ENCODE measurements at places on chromosomes 5 and 9.

DNA sequence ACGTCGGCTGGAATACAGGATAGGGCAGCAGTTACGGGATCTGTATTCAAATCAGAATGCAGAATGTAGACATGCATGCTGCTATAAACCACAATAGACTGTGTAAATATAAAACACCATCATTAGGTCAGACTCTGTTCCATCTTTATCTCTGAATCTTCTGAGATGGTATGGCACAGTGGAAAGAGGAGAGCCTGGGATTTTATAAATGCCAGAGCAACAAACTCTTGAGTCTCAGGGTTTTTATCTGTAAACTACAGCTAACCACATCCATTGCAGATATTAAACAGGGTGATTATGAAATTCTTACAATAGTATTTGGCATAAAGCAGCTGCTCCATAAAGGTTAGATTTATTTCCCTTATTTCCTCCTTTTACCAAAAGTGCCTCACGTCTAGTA lies 108.7 kb downstream of the ZDHHC21 start:
- DNase-seq: no peak

DNA sequence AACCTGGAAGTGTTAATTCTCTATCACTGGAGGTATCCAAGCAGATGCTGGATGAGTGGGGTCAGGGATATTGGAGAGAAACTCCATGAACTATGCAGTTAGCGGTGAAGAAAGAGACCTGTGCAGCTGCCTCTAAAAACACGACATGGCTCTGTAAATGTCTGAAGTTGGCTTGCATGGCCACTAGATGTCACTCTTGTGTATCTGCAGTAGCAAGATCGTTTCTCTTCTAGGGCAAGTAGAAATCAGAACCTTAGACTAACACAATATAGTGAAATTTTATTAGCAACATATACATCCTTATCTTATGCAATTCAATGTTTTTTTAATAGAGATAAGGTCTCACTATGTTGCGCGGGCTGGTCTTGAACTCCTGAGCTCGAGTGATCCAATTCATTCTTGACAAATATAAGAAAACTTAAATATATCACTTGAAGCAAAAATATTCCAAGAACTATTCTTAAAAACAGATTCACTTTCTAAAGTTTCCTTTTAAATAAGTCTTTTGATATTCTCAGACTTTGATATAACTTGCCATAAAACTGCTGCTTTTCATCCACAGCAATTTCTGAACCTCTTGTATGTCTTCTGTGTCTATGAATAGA lies 2.9 kb downstream of the OR2S2 start:
- peak; percentile 46 for DNase-seq

GRCh38 chr9:3719286-3719685 lies 193.5 kb upstream of the RFX3 start:
- no peak for DNase-seq

GRCh38 chr5:95988094-95988493 lies 26.4 kb upstream of the ELL2 start:
- no peak for DNase-seq

- DNase-seq: no peak
Observed at GRCh38 chr5:17192191-17192590, 25.2 kb upstream of the BASP1 start.

DNA sequence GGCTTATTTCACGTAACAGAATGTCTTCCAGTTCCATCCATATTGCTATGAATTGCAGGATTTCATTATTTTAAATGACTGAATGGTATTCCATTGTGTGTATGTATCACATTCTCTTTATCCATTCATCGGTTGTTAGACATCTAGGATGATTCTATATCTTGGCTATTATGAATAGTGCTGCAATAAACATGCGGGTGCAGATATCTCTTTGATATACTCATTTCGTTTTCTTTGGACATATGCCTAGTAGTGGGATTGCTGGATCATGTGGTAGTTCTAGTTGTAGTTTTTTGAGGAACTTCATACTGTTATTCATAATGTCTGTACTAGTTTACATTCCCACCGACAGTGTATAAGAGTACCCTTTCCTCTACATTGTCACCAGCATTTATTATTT lies 460.5 kb downstream of the MAN2A1 start:
- no peak for DNase-seq

DNA sequence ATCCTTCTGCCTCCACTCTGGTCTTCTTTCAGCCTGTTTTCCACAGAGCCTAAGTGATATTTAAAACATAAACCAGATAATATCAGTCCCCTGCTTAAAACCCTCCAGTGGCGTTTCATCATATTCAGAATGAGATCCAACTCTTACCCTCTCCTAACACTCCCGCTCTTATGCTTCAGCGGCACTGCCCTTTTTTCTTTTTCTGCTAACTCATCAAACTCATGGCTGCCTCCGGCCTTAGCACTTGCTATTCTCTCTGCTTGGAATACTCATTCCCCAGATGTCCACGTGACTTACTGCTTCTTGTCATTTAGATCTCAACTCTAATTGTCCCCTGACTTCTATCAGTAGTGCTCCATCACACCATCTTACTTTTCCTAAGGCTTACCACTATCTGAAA lies 73.6 kb downstream of the PIP5K1B start:
- DNase-seq: peak; percentile 61

GRCh38 chr5:124801551-124801950 lies 55.1 kb upstream of the ZNF608 start:
- DNase-seq: no peak

DNA sequence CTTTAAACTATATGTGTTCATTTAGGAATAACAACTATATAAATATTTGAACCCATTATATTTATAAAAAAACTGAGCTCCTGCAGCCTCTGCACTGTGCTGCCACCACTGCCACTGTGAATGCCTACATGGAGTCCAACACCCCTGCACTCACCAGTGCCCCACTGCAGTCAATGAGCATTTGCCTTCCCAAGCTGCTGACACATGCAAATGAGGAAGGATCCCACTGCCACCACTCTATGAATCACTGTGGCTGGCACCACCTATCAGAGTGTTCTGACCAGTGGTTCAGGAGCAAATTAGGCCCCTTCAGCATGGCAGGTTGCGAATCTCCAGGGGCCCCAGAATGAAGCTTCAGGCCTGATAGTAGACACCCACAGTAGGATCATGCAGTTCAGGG lies 9.1 kb downstream of the IFNA5 start:
- DNase-seq: no peak

GRCh38 chr9:131739959-131740648 lies at the start of gene RAPGEF1:
TSS of gene RAPGEF1 (minus strand) at chr9:131740076. CDS start at chr9:131739830, 246 bp downstream.
- DNase-seq: peak; percentile 74

- no peak for DNase-seq
Observed at GRCh38 chr9:75390951-75391350, 302.6 kb downstream of the OSTF1 start.

DNA sequence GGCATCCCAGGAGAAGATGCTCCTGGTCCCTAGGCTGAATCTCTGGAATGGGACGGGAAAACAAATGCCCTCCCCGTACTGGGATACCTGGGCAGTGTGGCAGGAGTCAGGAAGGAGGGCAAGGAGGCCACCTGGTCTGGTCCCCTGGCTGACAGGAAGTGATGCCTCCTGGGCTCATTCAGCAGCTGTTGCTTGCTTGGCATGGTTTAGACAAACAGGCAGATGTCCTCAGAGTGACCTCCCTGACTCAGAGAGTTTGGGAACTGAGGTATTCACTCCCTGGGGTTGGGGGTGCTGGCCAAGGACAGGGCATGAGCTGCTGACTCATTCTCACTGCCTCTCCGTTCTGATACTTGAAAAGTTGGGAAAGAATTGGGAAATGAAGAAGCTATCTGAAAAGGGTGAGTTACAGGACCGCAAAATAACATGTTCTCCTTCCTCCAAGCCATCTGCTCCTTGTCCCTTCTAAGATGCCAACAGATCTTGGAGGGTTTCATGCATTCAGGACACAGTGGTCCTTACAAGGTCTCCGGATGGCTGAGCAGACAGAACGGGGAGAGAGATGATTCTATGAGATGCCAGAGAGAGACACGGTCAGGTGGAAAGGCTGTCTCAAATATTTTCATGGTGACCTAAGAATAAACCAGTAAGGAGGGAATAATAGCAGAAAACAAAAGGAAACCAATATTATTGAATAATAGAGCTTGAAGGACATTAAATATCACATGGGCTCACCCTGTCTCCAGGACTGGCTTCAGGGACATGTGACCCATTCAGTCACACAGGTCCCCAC lies 534.5 kb downstream of the BNC2 start:
- no peak for DNase-seq

DNA sequence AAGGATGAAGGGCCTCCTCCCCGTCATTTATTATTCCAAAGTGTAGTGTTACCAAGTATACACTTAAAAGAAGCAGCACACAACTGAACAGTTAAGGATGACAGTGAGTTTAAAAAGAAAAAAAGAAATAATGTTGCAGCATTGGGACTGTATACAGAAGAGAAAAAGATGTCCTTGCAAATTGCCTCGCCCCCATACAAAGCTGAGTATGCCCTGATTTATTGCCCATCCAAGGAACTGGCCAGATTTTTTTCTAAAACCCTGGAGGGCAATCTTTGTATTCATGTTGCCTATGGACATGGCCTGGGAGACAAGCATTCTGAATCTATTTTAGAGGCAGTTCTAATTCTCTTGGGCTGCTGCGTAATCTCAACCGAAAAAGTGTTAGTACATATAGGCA lies 182.7 kb upstream of the NR4A3 start:
- no peak for DNase-seq

GRCh38 chr9:89523948-89524347 lies 26.0 kb upstream of the SEMA4D start:
- no peak for DNase-seq

DNA sequence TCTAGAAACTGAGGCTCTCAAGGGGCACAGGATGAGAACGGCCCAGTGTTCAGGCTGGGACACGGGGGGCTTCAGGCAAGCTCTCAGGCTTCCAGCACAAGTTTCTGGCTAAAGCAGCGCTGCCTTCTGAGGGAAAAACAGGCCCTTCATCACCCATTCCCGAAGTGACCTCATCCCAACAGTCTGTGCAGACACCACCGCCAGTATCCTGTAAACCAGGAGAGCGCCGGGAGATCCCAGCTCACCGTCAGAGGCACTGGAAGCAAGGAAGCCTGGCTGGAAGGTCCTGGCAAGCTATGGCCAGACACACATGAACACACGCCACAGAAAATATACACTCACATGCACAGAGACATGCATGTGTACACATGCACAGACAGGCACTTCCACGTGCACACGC lies 8.8 kb downstream of the SLC12A7 start:
- DNase-seq: no peak

- peak; percentile 21 for DNase-seq
Observed at GRCh38 chr5:173324115-173325001, 3.9 kb downstream of the STC2 start.

DNA sequence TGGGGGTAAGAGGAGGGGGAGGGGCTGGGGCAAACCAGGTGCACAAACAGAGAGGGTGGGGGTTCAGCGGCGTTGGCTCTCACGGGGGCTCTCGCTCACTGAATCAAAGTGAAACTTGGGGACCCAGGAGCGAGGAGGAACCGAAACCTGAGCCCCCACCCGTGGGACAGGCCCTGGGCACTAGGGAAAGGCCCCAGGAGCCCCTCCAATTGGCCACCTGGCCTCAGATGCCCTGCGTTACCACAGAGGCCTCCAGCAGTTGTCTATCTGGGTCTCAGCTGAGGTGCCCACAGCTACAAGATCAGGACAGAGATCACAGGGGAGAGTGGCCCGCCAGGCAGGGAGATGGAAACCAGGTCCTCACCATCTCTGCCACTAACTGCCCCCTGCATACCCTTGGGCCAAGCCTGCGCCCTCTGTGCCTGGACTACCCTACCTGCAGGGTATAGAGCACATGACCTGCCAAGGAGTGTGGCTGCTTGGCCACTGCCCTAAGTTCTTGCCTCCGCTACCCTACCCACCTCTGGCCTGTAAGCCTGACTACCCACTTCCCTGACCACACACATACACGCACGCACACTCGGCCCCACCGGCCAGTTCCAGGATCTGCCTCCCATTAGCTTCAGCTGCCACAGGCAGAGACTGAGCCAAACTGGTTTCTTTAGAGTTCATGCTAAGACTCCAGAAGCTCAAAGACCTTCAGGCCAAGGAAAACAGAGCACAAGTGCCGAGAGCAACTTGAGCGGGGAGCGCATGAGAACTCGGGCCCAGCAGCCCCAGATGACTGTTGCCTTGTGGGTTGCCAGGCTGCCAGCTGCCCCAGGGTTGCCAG lies 39.9 kb downstream of the PAX5 start:
- no peak for DNase-seq

GRCh38 chr9:91078369-91078695 lies 276.7 kb downstream of the SYK start:
- no peak for DNase-seq

DNA sequence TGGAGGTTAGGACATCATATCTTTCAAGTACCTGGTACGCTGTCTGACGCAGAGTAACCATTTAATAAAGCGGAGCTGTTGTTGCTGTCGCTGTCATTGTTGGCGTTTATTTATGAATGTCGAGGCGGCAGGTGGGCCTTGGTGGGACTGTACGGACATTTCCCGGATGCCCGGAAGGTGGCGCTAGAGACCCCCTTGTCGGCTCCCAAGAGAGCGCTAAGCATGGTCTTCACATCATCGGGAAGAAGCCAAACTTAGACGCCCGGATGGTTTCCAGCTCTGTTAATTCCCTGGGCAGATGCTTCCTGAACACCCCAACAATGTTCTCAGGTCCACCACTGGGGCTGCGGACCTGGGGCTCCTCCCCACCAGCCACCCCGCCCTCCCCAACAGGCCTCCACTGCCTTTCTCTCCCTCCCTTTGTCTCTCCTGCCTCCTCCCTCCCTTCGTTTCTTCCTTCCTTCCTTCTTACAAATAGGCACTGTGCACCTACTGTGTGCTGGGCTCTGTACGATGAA lies 54.1 kb downstream of the DUSP1 start:
- DNase-seq: peak; percentile 78

DNA sequence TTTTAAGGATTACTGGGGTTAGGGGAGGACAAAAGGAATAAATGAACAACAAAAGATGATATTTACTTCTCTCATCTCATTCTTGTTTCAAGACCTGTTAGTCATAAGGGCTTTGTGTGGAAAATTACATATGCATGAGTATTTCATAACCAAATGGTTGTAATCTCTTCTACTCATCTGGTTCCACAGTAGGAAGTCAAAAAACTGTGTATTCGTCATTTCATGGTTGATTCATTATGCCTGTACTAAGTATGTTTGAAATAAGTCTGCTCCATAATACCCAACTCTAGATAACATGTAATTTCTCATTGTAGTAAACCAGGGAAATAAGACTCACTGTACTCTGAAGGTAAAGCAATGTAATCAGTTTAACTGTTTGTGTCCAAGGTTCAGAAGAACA lies 212.9 kb downstream of the ARRDC3 start:
- no peak for DNase-seq

GRCh38 chr5:170597872-170598271 lies 94.1 kb downstream of the KCNIP1 start:
- DNase-seq: no peak

- DNase-seq: no peak
Observed at GRCh38 chr9:125460883-125461635, 199.4 kb downstream of the GAPVD1 start.

Data from hematopoietic multipotent progenitor cell treated with erythropoietin and hydrocortisone succinate and interleukin-3 and kit ligand, for 17 days (in vitro differentiated cells).